Sciatic nerve (tissue), 2 donors: ENCODE measurements at places on chromosomes 6 and 20. TPM values are rescaled to one million over a fixed set of nuclear protein-coding genes. Genes with fewer than 3 reads are reported as not detected.

DNA sequence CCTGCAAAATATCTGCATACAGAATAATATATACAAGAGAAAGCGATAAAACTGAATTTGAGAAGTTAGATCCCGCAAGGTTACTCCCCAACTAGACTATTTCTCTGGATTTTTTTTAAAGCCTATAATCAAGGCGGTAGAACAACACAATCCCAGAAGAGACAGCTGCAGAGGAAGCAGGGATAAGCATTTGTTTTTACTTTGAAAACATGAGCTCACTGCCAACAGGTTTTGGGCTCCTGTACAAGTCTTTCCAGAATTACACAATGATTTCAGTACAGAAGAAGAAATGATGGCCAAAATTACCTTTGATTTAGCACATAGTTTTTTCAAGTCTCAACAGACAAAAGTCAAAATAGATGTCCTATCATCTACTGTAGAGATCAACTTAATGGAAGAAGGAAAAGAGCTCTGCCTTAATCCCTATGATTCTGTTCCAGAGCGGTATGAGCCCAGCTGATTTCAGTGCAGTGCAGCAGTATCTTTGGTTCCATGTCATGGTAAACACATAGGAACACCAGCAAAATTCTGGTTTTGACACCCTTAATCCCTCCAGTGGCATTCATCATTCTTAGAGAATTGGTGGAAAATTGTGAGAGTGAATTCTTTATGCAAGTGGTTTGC is 304.3 kb downstream of the HDGFL1 start:
- no peak for DNase-seq

- DNase-seq = no peak
Measured at GRCh38 chr20:59374261-59374660, 73.8 kb downstream of the EDN3 start.

HCK gene
- total RNA-seq = 24.0 TPM

DNA sequence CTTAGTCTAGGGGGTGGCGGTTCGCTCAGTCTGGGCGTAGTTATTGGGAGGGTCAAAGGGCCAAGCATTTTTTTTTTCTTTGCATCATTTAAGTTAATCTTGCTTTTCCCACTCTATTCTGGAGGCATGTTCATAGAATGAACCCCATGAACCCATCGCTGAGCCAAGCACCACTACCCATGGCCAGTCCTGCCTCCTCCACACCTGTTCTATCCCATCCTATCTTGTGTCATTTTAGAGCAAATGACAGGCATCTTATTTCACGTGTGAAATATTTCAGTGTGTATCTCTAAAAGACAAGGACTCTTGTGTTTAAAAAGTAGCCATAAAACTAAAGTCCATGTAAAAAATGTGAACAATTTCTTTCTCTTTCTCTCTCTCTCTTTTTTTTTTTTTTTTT is 13.9 kb downstream of the SRC start:
- DNase-seq = no peak

DNA sequence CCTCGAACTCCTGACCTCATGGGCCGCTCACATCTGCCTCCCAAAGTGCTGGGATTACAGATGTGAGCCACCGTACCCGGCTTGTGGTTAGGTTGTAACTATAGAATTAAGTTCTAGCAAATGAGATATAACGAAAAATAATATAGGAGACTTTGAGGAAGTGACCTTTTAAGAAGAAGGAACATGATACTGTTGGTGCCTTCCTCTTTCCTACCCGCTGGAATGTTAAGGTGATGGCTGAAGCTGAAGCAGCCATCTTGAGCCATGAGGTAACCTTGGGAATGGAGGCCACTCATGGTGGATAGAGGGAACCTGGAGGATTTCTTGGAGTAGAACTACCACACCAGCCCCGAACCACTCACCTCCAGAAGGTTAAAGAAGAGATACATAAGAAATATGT is 48.1 kb upstream of the MDGA1 start:
- no peak for DNase-seq

GRCh38 chr6:43016176-43016942 is 2.3 kb downstream of the KLHDC3 start:
- no peak for DNase-seq

DNA sequence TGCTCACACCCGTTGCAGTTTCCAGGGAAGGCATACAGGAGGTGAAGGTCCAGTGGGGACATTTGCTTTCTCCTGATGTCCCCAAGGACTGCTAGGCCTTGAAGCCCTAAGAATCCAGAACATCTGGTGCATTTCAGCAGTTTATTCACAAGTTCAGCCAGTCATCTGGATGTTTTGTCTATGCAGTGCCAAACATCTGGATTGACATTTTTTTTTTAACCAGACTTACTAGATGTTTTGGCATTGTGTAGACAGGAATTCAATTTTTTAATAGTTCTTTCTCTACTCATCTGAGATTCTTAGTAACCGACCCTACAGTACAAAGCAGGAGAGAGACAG is 256.2 kb downstream of the CLIC5 start:
- no peak for DNase-seq

DNA sequence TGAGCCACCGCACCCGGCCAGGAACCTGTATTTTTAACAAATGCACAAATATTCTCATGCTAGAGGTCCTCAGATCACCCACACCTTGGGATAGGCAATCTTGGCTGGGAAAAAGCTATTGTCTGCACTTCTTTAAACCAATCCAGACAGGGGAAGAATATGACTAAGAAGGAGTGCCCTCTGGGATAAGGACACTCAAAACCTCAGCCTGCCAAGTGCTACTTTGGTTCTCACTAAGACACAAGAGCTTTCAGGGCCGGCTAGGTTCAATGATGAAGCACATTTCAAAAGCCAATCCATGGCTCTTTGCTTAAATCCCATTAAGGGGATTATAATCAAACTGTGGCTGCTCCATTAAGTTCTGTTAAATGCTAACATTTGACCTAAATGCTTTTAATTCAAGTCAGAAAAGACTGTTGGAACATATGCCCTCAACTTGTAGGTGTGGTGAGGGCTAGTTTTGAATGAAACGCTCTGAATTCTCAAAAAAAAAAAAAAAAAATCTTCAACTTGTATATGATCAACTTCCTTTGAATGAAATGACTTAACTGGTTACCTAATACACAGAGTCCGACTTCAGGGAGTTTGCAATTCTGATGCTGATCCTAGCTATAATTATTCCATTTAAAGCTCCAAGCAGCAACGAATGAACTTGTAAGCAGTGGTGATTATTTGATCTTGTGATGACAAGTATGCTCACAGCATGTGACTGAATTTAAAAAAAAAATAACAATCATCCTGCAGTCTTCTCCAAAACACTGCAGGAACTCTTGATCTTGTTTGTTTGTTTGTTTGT is 56.6 kb downstream of the SLC23A2 start:
- DNase-seq = no peak

LHFPL5 gene
- not detected for total RNA-seq

SLC17A5 gene
- 13.6 TPM for total RNA-seq

FAM217A gene
- not detected for total RNA-seq

- peak; percentile 19 for DNase-seq
Measured at GRCh38 chr20:51400051-51400926, 142.2 kb downstream of the NFATC2 start.
